ENCODE measurements at places on chromosomes 11 and 22.

DNA sequence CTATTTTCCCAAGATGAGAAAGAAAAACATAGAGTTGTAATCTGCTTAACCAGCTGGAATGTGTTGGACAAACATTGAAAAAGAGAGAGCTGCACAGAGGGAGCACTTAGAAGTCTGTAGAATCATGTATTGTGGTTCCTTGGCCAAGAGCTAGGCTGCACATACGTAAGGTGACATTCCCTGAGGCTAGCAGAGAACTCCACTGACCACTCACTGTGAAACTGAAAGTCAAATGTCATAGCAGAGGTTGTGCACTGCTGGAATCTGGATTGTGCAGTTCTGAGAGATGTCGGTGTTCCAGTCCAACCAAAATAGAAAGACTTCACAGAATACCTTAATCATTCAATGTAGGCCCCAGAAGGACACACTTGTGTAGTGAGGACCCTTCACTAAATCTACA is 772.8 kb upstream of the RAG2 start:
- DNase-seq = no peak

DNA sequence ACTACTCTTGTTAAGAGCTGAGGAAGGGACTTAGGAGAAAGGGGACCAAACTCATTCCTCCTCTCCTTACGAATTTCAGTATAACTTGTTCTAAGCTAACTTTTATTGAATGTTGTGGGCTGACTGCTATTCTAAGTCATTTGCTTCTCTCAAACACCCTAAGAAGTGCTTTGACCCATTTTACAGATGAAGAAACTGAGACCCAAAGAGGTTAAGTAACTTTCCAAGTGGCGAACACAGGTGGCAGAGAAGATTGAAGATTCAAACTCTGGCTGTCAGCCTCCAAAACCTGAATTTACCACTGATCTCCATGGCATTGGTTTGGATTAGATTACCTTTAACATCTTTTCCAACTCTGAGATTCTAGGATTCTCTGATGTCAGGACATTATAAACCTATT is 52.2 kb downstream of the TIMP3 start:
- DNase-seq = no peak

GRCh38 chr22:29275167-29275566 is 7.1 kb downstream of the EWSR1 start:
- DNase-seq = no peak

DNA sequence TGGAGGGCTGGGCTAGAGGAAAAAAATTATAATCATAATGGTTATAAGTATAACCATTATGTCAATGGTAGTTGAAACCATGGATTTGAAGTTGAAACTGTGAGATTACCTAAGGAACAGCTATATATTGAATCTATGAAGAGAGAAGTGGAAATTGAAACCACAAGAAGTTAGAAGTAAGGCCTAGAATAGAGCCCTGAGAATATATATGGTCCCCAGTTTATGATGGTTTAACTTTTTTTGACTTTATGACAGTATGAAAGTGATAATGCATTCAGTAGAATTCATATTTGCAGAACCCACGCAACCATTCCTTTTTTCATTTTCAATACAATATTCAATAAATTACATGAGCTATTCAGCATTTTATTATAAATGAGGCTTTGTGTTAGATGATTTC is 15.0 kb downstream of the AASDHPPT start:
- no peak for DNase-seq

DNA sequence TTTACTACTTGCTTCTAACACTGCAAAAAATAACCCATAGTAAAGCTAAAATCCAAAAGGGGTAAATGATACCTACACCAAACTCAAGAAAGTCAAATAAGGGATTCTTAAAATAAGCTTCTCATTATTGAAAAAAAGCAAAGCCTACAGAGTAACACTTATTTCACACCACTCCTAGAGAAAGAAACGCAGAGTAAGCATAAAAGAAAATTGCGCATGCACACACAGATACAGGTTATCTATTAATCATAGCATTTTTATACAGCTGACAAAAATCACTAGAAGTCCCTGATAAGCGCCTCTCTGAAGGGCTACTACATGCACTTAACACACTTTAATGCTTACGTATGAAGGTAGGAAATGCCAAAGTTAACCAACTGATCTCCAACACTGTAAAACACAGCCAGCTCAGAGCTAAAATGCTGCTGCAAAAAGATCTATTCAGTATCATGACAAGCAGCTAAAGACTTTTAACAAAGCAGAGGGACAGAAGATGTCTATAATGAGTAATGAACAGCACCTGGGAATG is 14.0 kb downstream of the RBFOX2 start:
- DNase-seq = no peak

DNA sequence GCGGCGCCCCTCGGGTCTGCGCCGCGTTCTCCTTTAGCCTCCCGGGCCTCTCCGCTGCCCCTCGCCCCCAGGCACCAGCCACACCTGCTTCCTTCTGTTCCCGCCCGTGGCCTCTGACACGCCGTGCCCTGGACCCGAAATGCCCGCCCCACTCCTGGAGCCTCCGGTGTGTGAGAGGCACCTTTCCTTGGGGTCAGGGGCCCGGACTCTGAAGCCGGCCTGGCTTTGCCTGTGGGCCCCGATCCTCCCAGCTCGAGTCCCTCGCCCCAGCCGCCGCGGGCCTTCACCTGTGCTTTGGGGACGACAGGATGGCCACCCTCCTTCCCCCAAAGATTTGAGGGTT is 661 bp upstream of the CDPF1 start:
- no peak for DNase-seq

GRCh38 chr11:65790104-65790901 is 3.4 kb downstream of the OVOL1 start:
- no peak for DNase-seq

Data from GM18507 (cell line).